ENCODE measurements at places on chromosomes 3 and 15.

- peak; percentile 37 for DNase-seq
Observed at GRCh38 chr3:57967590-57967989, 40.6 kb upstream of the FLNB start.

- DNase-seq, result peak; percentile 26
Observed at GRCh38 chr15:79849789-79850188, 47.0 kb downstream of the MTHFS start.

- DNase-seq, result no peak
Observed at GRCh38 chr3:187931101-187931500, 185.8 kb upstream of the BCL6 start.

- DNase-seq, result no peak
Observed at GRCh38 chr3:123157209-123157597, 44.5 kb upstream of the SEC22A start.

DNA sequence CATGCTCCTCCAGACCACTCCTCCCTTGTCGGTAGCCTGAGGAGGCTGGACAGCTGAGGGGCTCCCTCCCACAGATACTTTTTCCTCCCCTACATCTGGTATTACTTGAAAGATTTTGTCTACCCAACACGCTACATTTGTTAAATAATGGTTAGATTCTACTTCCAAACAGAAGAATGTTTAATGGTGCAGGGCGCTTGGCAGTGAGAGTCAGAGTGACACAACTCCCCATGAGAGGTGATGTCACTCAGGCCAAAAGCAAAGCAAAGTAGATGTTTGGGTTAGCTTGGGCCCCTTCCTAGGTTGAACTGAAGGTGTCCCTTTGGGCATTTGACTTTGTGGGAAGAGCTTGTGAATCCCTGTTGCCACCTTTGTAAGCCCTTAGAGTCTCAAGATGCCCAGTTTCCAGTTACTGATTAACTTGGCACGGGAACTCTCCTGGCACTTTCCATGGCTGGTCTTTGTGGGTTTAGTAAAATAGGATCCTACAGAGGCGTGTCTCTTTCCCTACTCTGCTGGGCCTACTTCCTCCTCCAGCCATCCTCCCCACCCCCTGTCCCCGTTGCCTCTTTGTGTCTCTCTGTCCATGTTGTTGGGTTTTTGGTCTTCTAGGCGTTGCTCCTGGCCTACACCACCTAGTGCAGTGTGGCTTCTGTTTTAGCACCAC is 5.6 kb downstream of the LIMD1 start:
- DNase-seq, result no peak

DNA sequence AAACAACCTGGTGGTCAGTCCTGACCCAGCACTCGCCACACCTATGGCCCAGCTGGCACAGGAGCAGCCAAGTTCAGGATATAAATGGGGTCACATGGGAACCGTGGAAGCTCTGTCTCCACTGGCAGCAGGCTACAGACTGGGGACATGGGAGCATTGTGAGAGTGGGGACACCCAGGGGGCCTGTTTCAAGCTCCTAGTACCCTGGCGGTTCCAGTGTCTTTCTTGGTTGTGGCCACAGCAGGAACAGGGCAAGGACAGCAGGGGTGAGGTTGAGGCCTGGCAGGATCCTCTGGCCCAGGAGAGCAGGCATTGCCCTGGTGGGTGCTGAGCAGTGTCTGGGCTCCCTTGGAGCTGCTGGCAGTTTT is 1.9 kb downstream of the CSK start:
- DNase-seq, result no peak

DNA sequence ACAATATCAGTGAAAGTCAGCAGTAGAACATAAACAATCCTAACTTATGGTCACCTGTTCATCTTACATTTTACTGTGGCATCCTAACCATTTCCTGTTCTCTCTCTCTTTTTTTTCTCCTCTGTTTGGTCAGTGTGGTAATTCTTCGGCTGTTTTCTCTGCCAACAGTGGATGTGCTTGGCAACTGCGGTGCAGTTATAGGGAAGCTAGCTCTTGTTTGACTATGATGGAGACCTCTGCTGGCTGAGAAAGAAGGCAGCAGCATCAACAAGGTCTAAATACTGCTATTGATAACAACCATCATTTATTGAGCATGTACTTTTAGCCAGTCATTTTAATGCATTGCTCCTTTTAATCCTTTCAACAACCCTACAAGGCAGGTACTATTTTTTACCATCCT is 723 bp upstream of the DRD3 start:
- DNase-seq, result peak; percentile 6

- no peak for DNase-seq
Observed at GRCh38 chr15:52013151-52013791, 5.7 kb upstream of the MAPK6 start.

DNA sequence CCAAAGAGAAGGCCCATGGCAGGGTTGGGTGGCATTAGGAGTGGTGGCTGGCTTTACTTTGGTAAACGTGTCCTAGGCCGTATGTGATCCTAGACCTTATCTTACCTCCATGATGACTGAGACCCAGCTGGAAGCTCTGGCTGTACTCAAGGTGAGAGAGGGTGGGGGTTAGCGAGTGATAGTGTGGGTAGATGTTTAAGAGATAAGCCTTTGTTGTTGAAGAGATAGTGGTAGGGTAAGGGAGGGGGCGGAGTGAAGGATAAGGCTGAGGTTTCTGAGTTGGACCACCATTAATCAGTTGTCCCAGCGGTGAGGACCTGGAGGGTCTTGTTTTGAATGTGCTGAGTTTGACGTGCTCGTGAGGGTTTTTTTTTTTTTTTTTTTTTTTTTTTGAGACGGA is 61.5 kb upstream of the ULK4 start:
- no peak for DNase-seq

DNA sequence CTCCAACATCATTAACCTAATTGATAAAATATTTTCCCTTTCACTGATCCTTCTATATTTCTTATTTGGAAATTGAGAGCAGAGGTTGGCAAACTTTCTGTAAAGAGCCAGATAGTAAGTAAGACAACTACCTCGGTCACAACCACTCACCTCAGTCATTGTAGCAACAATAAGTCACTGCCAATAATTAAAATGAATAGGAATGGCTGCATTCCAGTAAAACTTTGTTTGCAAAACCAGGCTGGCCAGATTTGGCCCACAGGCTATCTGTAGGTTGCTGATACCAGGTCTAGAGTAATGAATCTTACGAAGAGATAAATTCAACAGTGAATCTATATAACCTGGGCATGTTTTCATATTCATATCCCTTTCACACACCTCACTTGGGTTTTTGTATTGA is 316.2 kb upstream of the TBC1D5 start:
- no peak for DNase-seq

DNA sequence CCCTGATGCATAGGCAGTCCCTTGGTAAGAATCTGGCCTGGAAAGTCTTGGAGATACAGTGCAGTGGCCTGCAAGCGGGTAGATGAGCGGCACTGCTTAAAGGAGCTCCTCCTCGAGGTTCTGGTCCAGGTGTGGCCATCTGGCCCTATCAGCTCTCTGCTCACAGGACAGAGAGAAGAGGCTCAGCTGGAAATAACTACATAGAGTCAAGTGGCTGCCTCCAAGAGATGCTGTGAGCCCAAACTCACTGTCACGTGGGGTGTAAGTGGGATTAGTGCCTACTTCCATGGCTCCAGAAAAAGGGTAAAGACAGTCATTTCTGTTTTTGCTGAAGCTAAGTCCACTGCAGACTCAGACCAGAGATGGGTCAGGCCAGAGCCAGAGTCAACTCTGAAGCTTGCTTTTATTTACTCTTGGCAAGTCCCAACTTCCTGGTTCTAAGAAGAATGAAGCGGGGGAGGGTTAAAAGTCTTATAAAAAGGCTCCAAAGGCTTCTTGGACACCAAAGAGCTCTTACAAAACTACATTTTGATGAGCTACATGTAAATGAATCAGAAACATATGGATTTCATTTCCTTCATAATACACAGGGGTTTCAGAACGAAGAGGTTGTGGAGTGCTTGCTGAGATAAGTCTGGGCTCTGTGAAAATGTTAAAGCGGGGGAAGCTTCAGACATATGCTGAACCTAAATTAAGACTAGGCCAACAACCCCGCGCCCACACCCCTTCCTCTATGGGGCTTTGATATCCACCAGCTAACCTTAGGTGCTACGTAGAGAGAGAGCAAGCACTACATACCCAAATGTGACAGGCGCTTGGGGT is 77.1 kb downstream of the PDZRN3 start:
- no peak for DNase-seq
